ENCODE measurements at places on chromosomes 13 and 19.

GRCh38 chr13:51950722-51951121 is 60.5 kb downstream of the ATP7B start:
- DNase-seq = no peak

DNA sequence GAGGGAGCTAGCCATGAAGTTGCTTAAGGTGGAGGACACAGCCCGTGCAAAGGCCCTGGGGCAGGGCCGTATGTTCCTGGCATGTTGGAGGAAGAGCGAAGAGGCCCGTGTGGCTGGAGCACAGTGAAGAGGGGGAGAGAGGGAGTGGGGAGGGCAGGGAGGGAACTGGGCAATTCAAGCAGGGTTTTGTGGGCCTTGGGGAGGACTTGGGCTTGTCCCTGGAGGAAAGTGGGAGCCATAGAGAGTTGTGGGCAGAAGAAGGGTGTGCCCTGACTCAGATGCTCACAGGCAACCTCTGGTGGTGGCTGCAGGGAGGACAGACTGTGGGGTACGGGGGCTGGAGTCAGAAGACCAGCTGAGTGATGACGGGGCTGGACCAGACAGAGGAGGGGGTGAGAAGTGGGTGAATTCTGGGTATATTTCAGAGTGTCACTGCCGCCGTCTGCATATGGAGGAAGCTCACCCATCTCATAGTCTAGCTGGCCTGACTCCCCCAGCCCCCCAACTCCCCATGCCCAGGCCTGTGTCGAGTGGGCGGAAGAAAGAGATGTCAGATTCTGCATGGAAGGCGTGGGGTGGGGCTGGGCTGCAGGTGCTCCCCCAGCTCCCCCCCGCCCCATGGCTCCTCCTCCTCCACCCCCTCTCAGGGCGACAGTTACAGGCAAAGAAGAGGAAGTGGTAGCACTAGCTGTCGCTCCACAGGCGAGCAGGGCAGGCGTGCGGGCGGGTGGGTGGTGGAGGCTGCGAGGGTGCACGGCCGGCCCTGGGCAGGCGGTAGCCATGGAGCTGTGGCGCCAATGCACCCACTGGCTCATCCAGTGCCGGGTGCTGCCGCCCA is at the start of gene VAV1:
TSS of gene VAV1 (plus strand) at position 681 of the 838 bp plus-strand sequence. CDS start at position 781, 100 bp downstream.
- DNase-seq = peak; percentile 94

- DNase-seq = no peak
These were observed 4.3 kb downstream of the ZSCAN1 start for GRCh38 chr19:58037927-58038687.

DNA sequence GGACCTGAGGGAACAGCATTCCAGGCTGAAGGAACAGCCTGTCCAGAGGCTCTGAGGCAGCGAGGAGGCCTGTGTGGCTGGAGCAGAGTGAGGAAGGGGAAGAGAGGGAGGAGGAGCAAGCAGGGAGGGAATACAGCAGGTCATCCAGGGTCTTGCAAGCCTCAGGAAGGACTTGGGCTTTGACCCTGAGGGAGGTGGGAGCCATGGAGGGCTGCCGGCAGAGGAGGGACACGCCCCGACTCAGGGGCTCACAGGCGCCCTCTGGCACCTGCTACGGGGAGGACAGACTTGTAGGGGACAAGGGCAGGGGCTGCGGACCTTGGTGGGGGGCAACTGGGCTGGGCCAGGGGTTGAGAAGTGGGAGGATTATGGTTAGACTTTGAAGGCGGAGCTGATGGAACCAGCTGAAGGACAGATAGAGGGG is 4.7 kb downstream of the TINCR start:
- DNase-seq = no peak

GRCh38 chr19:55437410-55437809 is 5.7 kb downstream of the SHISA7 start:
- DNase-seq = peak; percentile 54

- DNase-seq = no peak
These were observed 788.0 kb upstream of the ATXN8OS start for GRCh38 chr13:69319656-69320055.

DNA sequence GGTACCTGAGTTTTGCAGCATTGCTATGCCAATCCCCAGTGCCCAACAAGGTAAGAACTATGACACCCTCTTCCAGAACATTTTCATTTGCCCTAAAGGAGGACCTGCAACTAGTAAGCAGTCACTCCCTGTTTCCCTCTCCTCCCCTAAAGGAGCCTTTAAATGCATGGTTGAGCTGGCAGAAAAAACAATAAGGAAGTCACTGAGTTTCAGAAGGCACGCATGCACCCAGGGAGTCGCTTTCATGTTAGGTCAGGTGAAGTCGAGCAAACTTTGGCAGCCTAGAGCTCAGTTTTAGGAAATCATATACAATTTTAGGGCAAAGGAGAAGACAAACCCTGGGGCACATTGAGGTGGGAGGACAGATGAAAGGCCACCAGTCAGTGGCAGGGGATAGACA is 11.8 kb downstream of the NLRP11 start:
- DNase-seq = no peak

- DNase-seq = no peak
These were observed 14.6 kb upstream of the SIN3B start for GRCh38 chr19:16814526-16815100.

DNA sequence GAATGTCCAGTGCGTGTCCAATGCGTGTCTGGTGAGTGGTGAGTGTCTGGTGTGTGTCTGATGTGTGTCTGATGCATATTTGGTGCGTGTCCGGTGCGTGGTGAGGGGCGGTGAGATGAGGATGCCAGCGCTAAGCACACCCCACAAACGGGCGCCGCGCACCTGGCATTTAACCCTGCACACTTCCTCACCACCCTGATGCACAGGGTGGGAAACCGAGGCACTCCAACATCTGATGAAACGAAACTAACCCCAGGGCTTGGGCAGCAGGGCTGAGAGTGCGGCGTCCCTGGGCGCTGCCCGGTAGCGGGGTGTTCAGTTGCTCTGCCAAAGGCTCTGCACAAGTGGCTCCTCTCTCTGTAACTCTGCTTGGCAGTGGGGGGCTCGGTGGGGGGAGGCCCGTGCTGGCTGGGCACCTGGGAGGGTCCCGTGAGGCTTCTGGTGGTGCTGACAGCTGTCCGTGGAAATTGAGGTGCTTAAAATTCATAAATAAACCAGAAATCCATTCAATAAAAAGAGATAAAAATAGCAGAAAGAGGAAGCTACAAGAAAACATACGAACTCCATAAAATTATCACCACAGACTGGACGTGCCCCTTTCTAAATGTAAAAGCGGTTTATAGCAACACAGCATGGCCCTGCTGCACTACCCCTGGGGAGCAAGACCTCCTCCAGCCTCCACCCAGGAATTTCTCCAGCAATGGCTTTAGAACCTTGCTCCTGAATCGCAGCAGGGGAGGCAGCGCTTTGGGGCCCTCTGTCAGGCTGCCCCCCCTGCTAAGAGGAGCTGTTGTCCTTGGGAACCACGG is 76.0 kb downstream of the RASA3 start:
- no peak for DNase-seq

DNA sequence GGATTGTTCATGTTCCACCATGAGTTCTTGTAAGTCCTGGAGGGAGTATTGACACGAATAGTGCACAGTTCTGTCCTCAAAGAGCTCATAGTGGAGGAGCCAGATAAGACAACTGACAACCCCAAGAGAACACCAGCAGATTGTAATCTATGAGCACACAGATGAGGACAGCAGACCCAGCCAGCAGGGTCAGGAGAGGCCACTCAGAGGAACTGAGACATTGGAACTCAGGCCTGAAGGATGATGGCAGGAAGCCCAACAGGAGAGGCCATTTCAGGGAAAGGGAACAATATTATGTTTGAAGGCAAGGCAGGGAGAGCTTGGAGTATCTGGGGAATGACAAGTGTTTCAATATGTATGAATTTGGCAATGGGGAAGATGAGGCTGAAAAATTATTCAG is 63.7 kb upstream of the IPO5 start:
- DNase-seq = no peak

DNA sequence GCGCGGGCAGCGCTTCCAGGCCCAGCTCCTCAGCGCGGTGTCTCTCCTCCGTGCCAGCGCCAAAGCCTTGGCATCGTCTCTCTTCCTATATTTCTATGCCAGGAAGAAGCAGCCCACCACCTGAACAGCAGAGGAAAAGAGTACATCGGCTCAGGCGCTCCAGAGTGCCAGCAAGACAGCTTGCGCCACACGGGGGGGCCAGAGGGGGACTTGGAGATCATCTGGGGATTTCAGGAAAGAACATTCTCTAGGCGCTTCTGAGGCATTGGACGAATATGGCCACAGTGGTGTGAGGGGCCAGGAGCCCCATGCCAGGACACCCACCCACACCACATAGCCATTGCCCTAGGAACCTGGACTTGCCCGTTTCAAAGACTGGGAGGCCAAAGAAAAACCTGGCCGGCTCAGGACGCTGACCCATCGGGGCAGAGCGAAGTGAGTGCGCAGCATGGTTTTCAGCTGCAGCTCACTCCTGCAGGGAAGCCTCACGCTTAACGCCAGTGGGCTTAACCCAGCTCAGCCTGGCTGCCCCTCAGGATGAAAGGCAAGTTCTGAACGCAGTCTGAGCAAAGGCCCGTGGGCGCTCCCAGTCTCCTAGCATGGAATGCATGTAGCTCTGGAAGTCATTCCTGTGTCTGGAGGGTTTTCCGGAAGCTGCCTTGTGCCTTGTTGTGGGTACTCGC is 62.1 kb downstream of the GGACT start:
- DNase-seq = no peak

DNA sequence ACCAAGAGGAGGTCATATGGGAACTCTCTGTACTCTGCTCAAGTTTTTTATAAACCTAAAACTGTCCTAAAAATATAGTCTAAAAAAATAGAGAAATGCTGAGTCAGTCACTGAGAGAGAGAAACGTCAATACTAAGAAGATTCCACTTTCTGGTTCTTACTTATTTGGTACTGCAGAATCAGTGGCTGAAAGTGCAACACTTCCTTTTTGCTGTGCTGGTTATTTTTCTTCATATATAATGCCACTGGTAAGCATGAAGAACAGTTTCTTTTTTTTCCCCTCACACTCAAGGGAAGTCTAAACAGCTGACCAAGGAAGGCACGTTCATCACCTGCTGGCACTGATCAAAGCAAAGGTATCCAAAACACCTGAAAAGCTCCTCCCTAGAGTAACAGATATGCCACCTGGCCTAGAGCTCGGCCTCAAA is 44.3 kb upstream of the N4BP2L1 start:
- peak; percentile 19 for DNase-seq

DNA sequence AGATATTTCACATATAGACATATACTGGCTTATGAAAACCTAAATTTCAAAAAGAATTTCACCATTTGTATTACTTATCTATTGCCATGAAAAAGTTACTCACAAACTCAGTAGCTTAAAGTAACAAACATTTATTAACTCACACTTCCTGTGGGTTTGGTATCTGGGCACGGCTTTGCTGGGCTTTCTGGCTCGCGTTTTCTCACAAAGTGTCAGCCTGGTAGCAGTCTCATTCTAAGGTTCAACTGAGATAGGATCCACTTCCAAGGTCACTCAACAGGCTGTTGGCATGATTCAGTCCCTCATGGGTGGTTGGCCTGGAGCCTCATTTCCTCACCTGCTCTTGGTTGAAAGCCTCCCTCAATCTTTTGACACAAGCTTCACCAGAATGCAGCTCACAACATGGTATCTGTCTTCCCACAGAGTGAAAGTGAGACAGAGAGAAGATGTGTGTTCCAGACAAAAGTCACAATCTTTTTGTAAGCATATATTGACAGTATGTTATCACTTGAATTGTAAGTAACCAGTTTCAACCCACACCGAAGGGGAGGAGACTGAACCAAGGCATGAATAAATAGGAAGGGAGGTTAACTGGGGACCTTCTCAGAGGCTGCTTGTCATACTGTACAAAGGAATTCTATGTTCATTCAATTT is 1065.8 kb upstream of the SPRY2 start:
- no peak for DNase-seq

DNA sequence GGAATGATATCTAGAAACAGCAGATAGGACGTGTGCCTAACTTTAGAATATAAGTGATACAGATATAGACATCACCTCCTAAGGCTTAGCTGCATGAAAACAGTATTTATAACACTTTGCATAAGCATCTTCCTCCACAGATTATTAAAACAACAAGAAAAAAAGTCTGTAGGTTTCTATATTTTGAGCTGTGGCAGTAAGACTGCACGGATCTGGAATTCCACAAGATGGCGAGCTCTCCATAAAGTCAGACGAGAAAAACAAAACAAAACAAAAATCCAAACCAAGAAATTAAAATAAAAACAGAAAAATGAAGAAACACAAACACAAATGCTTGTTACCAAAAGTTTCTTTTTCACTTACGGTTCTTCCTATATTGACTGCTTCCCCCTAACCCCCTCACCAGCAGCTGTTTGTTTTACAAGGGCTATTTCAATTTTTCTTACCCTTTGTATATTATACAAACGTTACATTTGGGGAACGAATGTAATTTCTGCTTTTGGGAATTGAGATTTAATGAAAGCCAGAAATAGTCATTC is 285.8 kb downstream of the MYO16 start:
- DNase-seq = peak; percentile 50

GRCh38 chr19:18194554-18195238 is 1.7 kb downstream of the MPV17L2 start:
- peak; percentile 39 for DNase-seq

GRCh38 chr13:29624997-29625396 is 29.5 kb upstream of the SLC7A1 start:
- DNase-seq = no peak

DNA sequence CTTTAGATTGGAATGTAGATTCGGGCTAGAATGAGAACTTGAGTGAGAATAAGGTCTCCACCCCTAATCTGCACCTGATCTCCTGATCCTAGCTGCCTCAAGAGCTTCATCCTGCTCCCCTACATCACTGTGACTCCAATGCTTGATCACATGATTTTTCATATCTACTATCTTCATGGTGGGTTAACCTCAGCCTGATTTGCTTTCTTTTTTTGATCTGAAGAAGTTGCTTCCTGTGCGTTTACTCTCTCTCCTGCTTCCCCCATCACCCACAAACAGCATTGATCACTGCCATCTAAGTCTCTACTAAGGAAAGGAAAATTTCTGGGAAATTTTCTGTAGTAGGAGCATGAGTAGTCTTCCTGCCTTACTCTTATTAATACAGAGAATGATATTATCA is 1542.1 kb upstream of the SLC10A2 start:
- no peak for DNase-seq

DNA sequence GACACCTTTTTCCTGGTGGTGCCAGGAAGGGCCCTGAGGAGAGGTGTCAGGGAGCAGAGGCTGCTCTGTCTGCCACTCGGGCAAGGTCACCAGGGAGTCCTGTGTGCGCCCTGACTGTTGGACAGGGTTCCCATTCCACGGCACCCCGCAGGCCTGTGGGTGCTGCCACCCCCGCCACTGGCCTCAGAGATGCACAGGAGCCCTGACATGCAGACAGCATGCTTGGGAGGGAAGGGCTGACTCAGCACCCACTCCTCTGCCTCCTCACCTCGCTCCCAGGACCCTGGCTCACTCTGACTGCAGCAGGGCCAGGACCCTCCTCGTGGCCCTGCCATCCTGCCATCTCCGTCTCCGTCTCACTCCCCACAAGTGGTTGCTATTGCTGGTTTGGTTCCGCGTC is 25.3 kb downstream of the MAU2 start:
- no peak for DNase-seq

DNA sequence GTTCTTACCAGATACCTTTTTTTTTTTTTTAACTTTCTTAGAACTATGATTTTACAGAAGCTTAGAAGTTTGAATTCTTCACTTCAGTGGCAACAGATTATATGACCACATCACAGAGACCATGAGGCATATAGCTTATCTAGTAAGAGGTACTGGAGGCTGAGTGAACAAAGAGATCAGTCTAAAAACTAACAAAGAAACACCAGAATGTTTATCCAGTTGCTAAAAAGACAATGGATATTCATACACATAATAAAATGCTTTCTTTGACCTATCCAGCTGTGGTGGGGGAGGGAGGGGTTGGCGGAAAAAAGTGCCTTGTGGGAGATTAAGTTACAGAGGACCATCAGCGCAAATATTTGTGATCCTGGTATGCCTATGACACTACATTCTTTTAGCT is 34.7 kb upstream of the SLITRK6 start:
- DNase-seq = no peak

GRCh38 chr19:53055117-53055516 is 10.6 kb downstream of the ERVV-2 start:
- no peak for DNase-seq

Data from suppressor macrophage treated with lipopolysaccharide for 1 hour (primary cell).